Amygdala (tissue), 56 donors: ENCODE measurements at places on chromosomes 11 and 22.

DNA sequence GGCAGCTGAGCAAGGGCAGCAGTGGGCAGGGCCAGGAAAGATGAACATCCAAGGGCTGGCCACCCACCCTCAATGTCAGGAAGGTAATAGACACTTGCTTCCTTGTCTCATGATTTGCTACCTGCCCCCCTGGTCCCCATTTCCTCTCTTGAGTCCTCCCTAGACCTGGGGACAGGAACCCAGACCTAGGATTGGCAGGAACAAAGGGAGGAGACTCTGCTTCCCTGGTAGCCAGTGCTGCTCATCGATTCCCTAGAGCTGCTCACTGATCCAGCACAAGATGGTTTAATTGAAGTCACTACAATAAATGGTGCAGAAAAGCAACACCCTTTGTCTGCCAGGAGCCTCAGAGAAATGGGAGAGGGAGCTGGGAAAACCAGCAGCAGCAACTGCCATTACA lies 67.8 kb upstream of the CHST1 start:
- DNase-seq: no peak

GRCh38 chr11:30462421-30462820 lies 123.7 kb downstream of the MPPED2 start:
- no peak for DNase-seq

DNA sequence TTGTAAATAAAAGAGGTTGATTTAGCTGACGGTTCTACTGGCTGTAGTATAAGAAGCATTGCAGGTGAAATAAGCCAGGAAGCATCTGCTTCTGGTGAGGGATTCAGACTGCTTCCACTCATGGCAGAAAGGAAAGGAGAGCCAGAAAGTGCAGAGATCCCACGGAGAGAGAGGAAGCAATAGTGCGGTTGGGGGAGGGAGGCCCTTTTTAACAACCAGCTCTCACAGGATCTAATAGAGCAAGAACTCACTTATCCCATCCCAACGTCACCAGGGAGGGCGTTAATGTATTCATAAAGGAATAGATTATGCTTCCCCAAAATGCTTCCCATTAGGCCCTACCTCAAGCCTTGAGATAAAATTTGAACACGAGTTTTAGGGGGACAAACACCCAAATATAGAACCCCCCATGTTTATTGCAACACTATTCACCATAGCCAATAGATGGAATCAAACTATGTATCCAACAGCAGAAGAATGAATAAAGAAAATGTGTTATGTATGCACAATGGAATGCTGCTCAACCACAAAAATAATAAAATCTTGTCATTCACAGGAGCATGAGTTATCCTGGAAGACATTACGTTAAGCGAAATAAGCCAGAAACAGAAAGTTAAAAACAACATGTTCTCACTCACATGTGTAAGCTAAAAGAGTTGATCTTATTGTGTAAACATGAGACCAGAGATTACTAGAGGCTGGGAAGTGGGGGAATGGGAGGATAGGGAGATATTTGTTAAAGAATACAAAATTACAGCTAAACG lies 908.3 kb upstream of the ANO3 start:
- DNase-seq: no peak

- no peak for DNase-seq
Measured at GRCh38 chr11:44047931-44048431, at the start of gene ACCSL. Gene ACCSL, plus strand, starts transcription at chr11:44047981. Its CDS starts 56 bp downstream, at chr11:44048037.

DNA sequence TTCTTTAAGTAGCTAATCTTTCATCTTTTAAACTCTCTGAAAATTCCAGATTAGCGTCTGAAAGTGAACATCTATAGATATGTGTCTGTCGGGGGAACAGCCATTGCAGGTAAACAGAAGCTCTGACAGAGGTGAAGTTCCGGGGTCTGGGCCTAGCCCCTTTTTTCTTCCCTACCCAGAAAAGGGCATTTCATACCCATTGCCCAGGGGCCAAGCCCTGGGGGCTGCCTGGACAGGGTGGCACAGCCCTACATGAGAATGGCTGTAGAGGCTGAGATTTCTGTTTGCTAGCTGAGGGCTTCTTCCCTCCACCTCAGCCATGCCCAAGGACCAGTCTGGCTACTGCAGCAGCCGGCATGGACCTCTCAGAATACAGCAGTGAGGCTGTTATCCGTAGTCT lies 327.0 kb upstream of the PLET1 start:
- DNase-seq: no peak

DNA sequence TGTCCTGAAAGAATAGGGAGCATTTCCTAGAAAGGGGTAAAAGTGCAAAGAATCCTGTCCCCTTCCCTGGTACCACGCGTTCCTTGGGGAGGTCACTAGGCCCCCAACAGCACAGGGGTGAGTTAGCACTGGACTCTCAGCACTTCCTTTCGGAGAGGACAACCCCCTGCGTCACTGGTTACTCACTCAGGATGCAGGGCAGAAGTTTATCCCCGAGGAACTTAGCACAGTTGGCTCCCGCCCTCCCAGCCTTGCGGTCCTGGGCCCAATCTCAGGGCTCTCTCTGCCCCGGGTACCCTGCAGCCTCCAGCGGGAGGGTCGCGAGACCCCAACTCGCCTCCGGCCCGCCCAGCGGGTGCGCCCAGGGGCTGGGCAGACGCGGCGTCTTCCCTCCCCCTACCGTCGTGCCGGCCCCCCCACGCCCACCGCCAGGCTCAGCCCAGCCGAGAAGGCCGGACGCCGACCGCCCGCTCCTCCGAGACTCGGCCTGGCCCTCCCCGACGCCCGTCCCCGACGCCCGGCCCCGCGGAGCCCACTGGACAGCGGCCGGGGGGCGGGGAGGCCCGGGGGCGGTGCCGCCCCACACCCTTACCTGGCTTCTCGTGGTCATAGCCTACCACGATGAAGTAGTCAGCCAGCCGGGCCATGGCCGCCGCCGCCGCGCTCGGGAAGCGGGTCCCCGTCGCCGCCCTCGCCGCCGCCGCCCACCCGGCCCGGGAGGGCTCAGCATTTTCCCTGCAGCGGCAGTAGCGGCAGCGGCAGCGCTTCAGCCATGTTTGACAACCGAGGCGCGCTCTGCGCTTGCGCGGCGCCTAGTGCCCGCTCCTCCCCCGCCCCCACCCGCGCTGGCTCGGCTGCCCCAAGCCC lies at the start of gene SBF2:
TSS of gene SBF2 (minus strand) at position 797 of the 867 bp plus-strand sequence. CDS start at position 647, 150 bp downstream.
- peak; percentile 57 for DNase-seq
